ENCODE measurements at places on chromosomes 11 and 22.

DNA sequence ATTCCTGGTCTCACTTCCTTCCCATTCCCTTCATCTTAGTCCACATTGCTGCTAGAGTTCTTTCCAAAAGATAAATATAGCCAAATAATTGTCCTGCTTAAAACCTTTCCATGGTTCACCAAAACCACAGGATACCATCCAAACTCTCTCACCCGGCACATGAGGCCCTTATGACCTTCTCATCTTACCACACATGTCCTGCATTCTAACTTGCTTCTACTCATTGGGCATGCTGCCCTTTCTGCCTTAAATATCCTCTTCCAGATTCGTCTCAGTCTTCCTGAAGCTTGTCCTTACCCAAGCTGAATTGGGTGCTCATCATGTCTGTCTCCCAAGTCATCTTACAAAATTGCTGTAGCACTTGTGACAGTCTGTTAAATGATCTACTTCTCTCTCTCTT lies 114.9 kb downstream of the MPPED2 start:
- DNase-seq: no peak

GRCh38 chr11:35337136-35337913 lies 82.0 kb downstream of the SLC1A2 start:
- DNase-seq: no peak

DNA sequence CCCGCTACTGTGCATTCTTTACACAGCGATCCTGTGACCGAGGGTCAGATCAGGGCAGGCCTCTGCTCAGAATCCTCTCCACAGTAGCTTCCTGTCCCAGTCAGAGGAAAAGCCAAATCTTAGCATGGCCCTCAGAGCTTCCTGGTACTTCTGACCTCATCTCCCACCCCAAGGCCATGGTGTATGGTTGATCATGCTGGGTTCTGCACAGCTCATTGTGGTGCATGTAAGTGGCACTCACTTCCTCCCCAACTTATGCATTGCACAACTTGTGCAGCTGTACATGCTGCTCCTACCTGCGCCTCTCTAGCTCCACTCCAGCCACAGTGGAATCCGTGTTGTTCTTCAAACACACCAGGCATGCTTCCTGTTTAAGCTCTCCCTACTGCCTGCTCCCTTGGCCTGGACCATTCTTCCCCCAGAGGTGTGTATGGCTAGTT lies 20.3 kb downstream of the BMAL1 start:
- DNase-seq: no peak

DNA sequence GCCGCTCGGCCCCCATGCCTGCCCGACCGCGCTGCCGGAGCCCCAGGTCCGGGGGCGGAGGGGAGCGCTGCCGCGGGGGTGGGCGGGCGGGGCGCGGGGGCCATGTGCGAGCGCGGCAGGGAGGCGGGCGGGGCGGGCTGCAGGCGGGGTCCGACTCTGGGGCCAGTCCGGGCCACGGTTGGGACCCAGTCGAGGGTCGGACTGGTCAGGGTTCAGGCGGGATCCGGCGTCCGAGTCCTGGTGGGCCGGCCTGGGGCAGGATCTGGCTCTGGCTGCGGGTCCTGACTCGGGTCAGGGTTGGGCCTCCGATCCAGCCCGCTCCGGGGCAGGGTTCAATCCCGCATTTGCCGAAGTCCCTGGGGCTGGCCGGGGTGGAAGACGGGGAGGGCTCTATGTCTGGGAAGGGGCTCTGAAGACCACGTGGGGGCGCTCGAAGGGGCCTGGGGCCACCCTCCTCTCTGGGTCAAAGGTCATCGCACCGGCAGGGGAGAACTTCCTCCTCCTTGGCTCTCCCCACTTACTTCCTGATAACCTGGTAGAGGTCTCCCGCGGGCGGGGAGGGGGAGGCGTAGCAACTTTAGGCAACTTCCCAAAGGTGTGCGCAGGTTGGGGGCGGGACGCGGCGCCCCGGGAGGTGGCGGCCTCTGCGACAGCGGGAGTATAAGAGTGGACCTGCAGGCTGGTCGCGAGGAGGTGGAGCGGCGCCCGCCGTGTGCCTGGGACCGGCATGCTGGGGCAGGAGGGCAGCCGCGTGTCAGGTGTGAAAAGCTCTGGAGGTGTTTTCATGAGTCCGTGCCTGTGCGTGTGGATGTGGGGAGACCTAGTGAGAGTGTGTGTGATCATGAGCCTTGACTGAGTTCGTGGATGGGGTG lies 603 bp downstream of the ESRRA start:
- DNase-seq: peak; percentile 81

DNA sequence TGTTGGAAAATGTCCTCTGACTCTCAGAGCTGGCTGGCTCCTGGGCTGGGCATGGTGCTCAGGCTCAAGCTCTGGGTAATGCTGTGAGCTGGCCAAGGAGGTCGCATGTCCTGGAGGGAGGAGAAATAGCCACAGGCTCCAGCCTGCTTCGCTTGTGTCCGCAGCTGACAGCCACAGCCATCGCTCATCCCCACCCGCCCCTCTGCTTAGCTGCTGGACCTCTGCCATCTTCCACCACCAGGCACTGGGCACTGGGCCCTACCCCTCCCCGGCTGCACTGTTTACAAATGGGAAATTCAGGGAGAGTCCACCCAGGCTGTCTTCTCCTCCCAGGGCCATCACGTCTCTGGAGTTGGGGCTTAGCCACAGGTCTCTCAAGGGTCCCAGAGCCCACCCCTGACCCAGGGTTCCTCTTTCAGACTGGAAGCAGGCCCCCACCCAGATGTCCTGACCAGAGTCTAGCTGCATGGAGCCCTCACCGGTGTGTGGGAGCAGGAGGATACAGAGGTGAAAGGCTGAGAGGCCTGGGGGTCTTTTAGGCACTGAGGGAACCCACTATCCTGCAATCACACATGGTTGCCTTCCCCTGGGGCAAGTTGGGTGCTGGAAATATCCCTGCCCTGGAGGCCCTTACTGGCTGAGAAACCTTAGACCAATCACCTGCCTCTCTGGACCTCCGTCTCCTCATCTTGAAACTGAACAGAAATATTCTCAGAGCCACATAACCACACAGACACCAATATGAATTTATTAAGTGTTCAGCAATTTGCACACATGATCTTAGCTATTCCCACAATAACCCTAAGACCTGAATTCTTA lies 62.7 kb downstream of the CD82 start:
- DNase-seq: no peak

DNA sequence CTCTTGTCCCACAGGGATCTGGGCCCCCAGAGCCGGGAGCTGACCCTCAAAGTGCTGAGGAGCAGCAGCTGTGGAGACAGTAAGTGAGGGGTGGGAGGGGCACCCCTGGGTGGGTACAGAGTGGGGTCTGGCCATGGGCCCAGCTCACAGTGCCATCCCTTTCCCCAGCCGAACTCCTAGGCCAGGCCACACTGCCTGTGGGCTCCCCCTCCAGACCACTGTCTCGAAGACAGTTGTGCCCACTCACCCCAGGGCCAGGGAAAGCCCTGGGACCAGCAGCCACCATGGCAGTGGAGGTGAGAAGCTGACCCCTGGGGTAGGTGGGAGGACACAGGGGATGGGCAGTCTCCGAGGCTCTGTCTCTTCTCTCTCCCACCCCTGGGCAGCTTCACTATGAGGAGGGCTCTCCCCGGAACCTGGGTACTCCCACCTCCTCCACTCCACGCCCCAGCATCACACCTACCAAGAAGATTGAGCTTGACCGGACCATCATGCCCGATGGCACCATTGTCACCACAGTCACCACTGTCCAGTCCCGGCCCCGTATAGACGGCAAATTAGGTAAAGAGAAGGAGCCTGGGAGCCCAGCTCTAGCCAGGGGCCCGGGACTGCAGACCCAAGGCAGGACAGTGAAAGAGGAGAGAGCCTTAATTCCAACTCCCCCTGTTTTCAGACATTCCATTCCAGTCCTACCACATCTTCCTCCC lies 5.3 kb downstream of the C2CD2L start:
- DNase-seq: no peak

GRCh38 chr22:20859615-20860014 lies 808 bp downstream of the SNAP29 start:
- no peak for DNase-seq

DNA sequence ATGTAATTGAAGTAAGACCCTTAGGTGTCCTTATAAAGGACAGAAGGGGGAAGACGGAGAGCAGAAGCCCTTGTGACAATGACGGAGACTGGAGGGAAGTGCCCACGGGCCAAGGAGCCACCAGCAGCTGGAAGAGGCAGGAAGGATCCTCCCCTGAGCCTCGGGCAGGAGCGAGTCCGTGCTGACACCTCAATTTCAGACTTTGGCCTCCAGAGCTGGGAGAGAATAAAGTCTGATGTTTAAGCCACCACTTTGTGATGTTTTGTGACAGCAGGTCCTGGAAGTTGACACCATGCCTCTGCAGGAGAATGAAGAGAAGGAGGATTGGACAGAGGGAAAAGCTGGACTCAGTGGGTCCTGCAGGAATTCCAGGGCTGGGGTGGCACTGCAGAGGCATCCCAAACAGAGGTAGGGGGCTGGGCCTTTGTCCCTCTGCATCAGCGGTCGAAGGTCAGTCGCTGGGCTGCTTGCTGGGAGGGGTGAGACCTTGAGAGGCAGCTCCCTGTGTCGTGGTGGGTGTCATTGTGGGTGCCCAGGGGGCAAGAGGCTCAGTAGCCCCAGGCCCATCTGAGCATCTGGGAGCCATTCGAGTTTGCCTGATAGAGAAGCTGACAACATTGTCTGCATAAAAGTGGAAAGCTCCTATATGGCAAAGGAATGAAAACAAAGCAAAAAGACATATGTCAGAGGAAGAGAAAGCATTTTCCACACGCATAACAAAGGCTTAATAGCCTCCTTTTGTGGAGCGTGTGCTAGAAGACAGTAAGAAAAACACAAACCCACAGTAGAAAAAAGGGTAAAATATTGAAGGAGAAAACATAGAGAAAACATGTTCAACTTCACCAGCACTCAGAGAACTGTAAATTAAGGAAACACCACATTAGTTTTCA lies 68.8 kb downstream of the RTL6 start:
- no peak for DNase-seq

GRCh38 chr11:127997594-127997993 lies 589.8 kb downstream of the ETS1 start:
- DNase-seq: no peak

All from NAMALWA (cell line).